ENCODE measurements at places on chromosomes 11 and 22.

- peak; percentile 61 for DNase-seq
Measured at GRCh38 chr11:62400760-62401159, 18.1 kb upstream of the SCGB1A1 start.

- DNase-seq: no peak
Measured at GRCh38 chr11:64382586-64382985, 23.6 kb downstream of the RPS6KA4 start.

DNA sequence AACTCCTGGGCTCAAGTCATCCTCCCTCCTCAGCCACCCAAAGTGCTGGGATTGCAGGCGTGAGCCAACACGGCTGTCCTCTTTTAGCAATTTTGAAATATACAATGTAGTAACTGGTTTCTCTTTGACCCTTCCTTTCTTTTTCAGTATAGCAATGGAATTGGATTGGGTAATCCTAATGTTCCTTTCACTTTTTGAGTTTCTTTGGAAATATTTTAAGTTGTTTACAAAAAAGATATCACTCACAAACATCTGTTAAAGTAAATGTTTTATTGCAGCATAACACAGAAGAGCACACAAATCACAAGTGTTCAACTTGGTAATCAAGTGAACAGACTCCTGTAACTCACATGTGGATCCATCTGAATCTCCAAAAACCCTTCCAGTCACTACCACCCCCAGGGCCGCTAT, 44.6 kb upstream of the EP300 start:
- peak; percentile 82 for DNase-seq

- peak; percentile 32 for DNase-seq
Measured at GRCh38 chr11:123719452-123719851, 22.0 kb downstream of the ZNF202 start.

GRCh38 chr11:31809541-31809856, 1.6 kb downstream of the PAX6 start:
- no peak for DNase-seq

GRCh38 chr11:87290304-87290922, 252.7 kb downstream of the TMEM135 start:
- peak; percentile 69 for DNase-seq

DNA sequence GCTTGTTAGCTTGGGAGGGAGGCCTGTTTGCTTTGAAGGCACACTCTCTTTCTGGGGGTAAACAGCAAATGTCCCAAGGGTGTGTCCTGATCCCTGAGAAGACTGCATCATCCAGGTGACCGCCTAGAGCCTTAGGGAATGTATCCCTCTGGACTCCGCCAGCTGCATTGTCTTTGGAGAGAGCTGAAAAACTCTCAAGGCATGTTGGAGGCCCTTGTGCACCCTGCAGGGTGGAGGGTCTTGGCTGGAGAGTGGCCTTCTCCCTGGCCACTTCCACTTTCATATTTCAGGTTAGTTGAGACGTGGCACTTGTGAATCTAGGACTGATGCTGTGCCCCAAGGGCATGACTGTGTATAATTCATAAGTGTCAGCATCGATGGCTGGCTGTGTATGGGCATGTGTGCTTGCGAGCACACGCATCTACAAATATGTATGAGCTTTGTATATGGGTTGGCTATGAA, 70.6 kb downstream of the ZBTB16 start:
- no peak for DNase-seq

GRCh38 chr11:83613767-83614121, 327.6 kb upstream of the CCDC90B start:
- DNase-seq: no peak

DNA sequence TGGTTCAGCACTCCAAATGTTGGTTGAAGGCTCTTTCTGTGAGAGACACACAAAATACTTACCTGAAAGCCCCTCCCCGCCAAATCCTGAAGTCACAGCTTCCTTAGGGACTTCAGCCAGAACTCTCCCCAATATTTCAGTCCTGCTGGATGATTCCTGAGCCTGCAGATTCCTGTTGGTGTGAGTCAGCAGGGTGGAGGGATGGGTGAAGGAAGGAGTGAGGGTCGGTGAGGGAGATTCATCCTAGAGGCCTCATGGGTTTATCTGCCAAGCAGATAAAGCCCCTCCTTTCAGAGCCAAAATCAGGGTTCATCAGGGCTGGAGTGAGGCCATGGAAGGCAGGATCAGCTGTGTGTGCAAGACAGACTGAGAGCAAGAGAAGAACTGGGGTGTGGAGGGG, 37.9 kb downstream of the SMIM38 start:
- DNase-seq: no peak

GRCh38 chr22:41658869-41659268, 29.8 kb downstream of the SNU13 start:
- DNase-seq: no peak

DNA sequence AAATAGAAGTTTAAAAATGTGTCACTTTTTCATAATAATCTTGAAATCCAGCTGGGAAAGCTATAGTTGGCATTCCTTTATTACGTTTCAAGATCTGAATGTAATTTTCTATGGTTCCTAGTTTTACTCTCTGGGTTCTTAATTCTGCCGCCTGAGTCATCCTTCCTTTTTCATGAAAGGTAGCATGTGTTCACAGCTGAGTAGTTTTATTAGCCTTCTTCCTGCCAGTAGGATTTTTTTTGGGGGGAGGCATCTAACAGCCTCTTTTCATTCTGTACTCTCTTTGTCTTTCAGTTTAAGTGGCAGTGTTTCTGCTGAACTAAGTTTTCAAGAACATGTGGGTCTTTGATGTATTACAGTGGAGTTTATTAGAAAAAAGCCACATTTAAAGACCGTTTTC, 36.5 kb downstream of the OR2AG2 start:
- DNase-seq: no peak

GRCh38 chr11:59668188-59668949, 468 bp downstream of the PATL1 start:
- peak; percentile 74 for DNase-seq

DNA sequence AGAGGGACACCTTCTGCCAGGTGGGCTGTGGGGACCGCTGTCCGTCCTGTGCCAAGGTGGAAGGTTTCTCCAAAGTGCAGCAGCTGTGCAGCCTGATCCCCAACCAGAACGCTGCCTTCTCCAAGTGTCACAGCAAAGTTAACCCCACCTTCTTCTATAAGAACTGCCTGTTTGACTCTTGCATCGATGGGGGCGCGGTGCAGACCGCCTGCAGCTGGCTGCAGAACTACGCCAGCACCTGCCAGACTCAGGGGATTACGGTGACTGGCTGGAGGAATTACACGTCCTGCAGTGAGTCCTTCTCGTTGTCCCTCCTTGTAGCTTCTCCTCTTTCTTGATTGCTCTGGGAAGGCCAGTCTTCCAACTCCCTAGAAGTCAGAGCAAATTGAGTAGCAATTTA, 44.8 kb downstream of the TECTA start:
- no peak for DNase-seq

DNA sequence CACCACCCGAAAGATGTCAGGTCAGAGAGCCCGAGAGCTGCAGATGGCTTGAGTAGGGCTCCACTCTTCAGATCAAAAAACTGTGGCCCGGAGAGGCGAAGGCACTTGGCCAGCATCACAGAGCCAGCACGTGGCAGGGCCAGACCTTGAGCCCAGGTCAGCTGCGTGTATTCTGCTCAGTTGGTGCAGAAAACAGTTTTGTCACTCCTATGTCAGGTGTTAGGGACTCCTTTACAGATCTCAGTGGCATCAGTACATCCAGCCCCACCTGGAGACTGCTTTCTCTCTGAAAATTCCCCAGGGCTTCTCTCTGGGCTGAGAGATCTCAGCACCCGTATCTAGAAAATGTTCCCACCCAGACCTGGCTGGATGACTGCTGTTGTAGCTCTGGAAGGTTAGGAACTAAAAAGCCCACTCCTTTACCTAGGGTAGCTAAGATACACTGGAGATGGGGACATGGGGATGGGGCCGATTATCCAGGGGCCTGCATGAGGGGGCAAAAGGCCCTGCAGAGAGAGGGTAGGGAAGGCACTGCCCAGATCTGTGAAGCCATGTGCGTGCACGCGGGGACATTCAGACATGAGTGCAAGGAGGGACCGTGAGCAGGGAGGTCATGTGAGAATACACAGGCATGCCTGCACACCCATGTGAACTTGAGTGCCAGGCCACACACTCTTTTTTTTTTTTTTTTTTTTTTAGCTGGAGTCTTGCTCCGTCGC, 3.4 kb downstream of the APOA1 start:
- DNase-seq: no peak

DNA sequence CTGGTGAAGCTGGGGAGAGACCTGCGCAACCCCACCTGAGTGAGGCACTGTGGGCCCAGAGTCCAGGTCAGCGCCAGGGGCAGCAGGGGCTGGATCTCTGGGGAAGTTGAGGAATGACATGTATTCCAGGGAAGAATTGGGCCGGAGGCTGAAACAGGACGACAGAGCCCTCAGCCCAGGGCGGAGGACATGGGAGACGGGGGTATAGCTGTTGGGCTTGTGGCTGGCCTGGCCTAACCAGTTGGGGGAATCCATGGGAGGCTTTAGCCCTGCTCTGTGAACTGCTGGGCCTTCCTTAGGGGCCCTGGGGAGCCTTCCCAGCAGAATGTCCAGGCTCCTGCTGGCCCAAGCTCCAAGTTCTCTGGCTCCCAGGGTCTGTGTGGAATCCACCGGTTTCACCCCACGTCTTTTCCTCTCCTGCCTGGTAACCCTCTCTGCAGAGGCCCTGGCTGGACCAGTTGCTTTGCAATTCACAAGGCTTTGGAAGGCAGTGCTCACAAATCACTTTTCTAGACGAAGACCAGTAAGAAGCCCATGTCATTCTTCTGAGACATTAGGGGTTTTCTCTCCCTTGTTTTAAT, 50.4 kb upstream of the KCNQ1OT1 start:
- DNase-seq: no peak

GRCh38 chr11:74754507-74755252, 6.0 kb downstream of the RNF169 start:
- peak; percentile 95 for DNase-seq

GRCh38 chr11:42175203-42175602, 715.8 kb upstream of the LRRC4C start:
- no peak for DNase-seq

DNA sequence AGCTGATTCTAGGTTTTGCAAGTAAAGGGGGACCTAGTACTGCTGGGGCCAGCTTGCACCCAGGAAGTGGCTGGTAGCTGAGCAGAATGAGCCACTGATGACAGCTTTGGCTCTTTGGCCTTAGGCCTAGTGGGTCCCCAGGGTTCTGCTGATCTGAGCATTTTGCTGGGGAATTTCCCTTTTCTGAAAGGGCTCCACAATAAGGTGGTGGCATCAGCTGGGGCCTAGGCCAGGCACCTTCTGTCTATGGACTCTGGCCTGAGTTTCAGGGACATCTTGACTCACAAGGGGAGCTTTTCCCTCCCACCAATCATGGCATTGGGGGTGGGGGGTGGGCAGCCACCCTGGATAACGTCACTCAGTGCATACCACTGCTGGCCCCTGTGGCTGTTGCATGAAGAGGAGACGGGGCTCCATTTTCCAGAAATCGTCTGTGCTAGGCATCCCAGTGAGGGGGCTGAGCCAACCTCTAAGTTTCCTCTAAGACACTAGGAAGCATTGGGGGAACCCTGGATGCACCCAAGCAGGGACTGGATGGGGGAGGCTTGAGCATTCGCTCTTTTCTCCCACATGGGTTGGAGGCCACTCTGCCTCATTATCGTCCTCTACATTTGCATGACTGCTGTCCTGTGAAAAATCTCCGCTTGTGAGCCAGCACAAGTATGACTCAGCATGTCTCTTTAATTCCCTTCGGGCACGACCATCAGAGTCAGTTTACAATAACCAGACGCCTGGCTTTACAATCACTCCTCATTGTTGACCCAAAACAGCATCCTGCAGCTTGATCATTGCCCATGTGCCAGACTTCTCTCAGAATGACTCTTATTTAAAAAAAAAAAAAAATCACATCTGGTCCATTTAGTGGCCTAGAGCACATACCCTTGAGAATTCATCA, 145.0 kb upstream of the THY1 start:
- peak; percentile 94 for DNase-seq

GRCh38 chr11:115347106-115347505, 157.1 kb downstream of the CADM1 start:
- no peak for DNase-seq

DNA sequence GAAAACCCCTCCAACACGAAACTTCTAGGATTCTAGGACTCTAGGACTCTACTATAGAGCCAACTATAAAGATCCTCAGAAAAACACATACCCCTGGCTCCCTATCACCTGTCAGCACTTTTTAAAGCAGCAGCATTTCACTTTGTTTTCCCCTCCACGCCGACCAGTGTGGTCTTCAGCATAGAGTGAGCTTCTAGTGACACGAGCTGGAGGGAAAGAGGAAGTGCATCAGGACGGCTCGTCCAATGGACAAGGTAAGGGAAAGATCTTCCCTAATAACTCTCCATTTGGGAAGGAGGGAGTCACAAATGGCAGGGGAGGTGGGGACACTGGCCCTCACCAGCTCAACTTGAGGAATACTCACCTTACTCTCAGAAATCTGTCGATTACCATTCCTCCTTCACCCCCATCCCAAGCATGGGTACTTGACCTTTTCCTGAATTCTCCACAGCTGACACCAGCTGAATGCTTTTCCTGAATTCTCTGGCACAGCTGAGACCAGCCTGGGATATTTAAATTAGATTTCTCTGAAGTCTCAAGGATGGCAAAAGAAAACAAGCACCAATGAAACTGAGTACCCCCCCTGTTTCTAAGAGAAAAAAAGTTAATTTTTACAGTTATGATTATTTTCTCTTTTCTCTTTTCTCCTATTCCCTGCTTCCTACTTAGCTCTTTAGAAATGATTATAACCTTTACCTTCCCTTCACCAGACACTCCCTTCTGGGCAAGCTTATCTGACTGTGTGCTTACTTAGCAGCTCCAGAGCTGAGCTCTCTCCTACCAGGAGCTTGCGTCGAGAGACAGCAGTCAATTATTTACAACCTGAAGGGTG, 33.3 kb upstream of the NNMT start:
- peak; percentile 71 for DNase-seq

DNA sequence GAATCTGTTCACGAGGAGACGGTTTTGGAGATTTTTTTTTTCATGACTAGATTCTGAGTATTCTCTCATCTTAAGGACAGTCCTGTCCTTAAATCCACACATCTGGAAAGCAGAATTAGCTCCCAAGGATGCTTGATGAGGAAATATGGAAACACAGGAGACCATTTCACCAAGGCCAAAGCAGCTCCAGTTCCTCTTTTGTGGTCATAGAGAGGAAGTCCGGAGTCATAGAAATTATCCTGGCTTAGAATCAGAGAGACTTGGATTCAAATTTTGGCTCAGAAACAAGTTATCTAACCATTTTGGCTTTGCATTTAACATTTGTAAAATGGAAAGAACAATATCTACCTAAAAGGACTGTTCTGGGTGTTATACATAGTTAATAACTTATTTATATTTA, 7.3 kb upstream of the TEAD1 start:
- DNase-seq: no peak
